ENCODE measurements at places on chromosomes 1 and 21. TPM values are rescaled to one million over a fixed set of nuclear protein-coding genes. Genes with fewer than 3 reads are reported as not detected.

Gene RYR2
- 4.7 TPM for total RNA-seq

Gene RGS13
- total RNA-seq = not detected

Gene KCNJ6
- 0.78 TPM for total RNA-seq

Gene FAM151A
- not detected for total RNA-seq

Gene CLDN17
- total RNA-seq = not detected
